ENCODE measurements at places on chromosomes 1 and 21. TPM values are rescaled to one million over a fixed set of nuclear protein-coding genes. Genes with fewer than 3 reads are reported as not detected.

Gene FMO2
- total RNA-seq, result not detected

Gene EFNA1
- 0.25 TPM for total RNA-seq

Gene OR2M3
- not detected for total RNA-seq

Gene CD5L
- not detected for total RNA-seq

Gene PLA2G4A
- total RNA-seq, result not detected

Gene PHF13
- 15.0 TPM for total RNA-seq

Gene HSPA6
- 0.12 TPM for total RNA-seq

Gene FOXD2
- 0.20 TPM for total RNA-seq

Gene RBM15
- 60.1 TPM for total RNA-seq

Gene C1QTNF12
- total RNA-seq, result 2.5 TPM

Gene OR14A2
- not detected for total RNA-seq

Gene TDRD10
- not detected for total RNA-seq

Gene B3GALT6
- 17.3 TPM for total RNA-seq

Gene SELL
- total RNA-seq, result 529 TPM

Gene PCAT6
- 1.8 TPM for total RNA-seq

Gene C1orf56
- total RNA-seq, result 1.2 TPM

Gene ATF6
- total RNA-seq, result 18.8 TPM

Gene SPRR1A
- not detected for total RNA-seq

Gene PDPN
- total RNA-seq, result not detected

Gene ENSA
- 189 TPM for total RNA-seq

Gene PLA2G2F
- total RNA-seq, result not detected

Gene FLG2
- not detected for total RNA-seq

Gene HIVEP3
- total RNA-seq, result 23.1 TPM

Gene TMEM240
- total RNA-seq, result 0.45 TPM

Gene RGS13
- not detected for total RNA-seq

Gene BSND
- not detected for total RNA-seq

Gene PKNOX1
- total RNA-seq, result 25.4 TPM

Gene ELK4
- 98.1 TPM for total RNA-seq

Gene CD1D
- total RNA-seq, result not detected

Gene KMO
- total RNA-seq, result not detected

Gene ETV3L
- total RNA-seq, result not detected

Gene SPRR2B
- not detected for total RNA-seq

Gene FCER1A
- total RNA-seq, result not detected

Gene FMO3
- not detected for total RNA-seq

Gene KLHDC9
- total RNA-seq, result 0.63 TPM

Gene SERPINC1
- not detected for total RNA-seq

Gene INTS7
- total RNA-seq, result 26.1 TPM

Gene BLACAT1
- total RNA-seq, result 0.30 TPM

Gene AADACL4
- not detected for total RNA-seq

Gene OPRD1
- total RNA-seq, result not detected

Gene CD34
- not detected for total RNA-seq

Measured in activated naive CD4-positive, alpha-beta T cell treated with anti-CD3 and anti-CD28 coated beads, Interleukin-2, amount 10 ng/mL, durations not matched to agents 5 hours and 36 hours (primary cell).